Glutamatergic neuron (in vitro differentiated cells): ENCODE measurements at places on chromosomes 2 and 18. TPM values are rescaled to one million over a fixed set of nuclear protein-coding genes. Genes with fewer than 3 reads are reported as not detected.

SGO2 gene
- total RNA-seq: 6.6 TPM

HTR2B gene
- not detected for total RNA-seq

BMP10 gene
- not detected for total RNA-seq

TANC1 gene
- total RNA-seq: 14.9 TPM

EPHA4 gene
- total RNA-seq: 57.2 TPM

GRCh38 chr2:102619414-102620319 lies at the start of gene SLC9A2:
SLC9A2 (plus strand) TSS chr2:102619553; CDS start chr2:102619849, 296 bp downstream.
- no peak within 1 kb of the TSS for H3K27ac ChIP-seq
- DNase-seq: peak; percentile 70
- peaks cover 3% of the 10 kb centered on the region for H3K4me1 ChIP-seq
- peak within 1 kb of the TSS; percentile 89 for H3K4me3 ChIP-seq

GRCh38 chr18:13300029-13300428 lies 81.5 kb downstream of the LDLRAD4 start:
- peaks cover 2% of the 10 kb centered on the region for H3K4me1 ChIP-seq
- H3K4me3 ChIP-seq: no peak overlapping the region
- H3K36me3 ChIP-seq: no peaks in the 10 kb centered on the region
- no peak overlapping the region for H3K27ac ChIP-seq

GRCh38 chr2:65293376-65293775 lies 65.7 kb downstream of the ACTR2 start:
- peaks cover 7% of the 10 kb centered on the region for H3K27me3 ChIP-seq
- H3K36me3 ChIP-seq: no peaks in the 10 kb centered on the region
- no peak overlapping the region for H3K27ac ChIP-seq
- peaks cover 24% of the 10 kb centered on the region for H3K4me1 ChIP-seq
- DNase-seq: no peak

- DNase-seq: no peak
- H3K4me1 ChIP-seq: no peaks in the 10 kb centered on the region
- H3K27me3 ChIP-seq: no peaks in the 10 kb centered on the region
- H3K27ac ChIP-seq: no peak overlapping the region
- H3K36me3 ChIP-seq: peaks cover 25% of the 10 kb centered on the region
- H3K4me3 ChIP-seq: no peak overlapping the region
Observed at GRCh38 chr2:231810905-231811304, 24.7 kb downstream of the COPS7B start.

DNA sequence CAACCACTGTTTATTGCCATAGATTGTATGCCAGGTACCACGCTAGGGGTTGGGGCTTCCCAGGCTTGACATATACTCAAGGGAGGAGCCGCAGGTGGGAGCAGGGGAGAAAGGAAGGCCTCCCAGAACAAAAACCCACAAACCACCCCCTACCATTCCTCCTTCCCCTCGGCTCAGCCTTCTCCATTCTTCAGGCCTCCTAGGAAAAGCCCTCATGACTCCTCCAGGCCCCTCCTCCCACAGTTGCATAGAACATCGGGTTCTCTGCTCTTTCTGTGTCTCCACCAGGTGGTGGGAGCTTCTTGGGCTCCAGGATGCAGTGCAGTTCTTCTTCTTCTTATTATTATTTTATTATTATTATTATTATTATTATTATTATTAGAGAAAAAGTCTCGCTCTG lies 80.3 kb downstream of the ZFP36L2 start:
- no peak overlapping the region for H3K4me3 ChIP-seq
- peaks cover 2% of the 10 kb centered on the region for H3K27me3 ChIP-seq
- H3K4me1 ChIP-seq: no peaks in the 10 kb centered on the region
- H3K36me3 ChIP-seq: no peaks in the 10 kb centered on the region

DNA sequence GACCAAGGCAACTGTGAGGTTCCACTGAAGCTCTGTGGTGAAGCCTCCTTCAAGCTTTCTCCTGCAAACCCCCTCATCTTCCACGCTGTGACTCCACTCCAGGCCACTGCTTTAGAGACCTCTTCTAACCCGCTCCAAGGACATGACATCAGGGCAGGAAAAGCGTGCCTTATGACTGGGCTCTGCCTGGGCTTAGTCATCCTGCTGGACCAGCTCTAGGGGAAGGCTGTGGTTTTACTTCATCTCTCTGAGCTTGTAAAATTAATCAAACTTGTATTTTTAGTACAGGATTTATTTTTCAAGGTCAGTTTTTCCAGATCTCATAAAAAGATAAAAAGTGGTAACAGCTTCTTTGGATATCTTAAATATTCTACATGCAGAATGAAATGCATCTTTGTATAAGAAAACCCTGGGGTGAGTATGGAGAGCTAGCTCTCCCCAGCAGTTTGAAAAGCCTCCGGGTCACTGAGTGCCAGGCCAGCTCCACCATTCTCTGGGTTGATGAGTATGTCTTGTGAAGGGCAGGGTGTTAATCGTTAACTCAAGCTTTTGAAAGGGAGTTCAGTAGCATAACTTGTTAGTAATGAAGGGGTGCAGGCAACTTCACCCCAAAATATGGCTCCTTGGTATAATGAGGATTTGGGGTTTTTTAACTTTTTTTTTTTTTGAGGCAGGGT lies 33.1 kb upstream of the YPEL5 start:
- H3K27me3 ChIP-seq: peaks cover 1% of the 10 kb centered on the region
- no peak overlapping the region for H3K27ac ChIP-seq
- H3K4me1 ChIP-seq: peaks cover 3% of the 10 kb centered on the region
- no peak for DNase-seq
- H3K36me3 ChIP-seq: no peaks in the 10 kb centered on the region

DNA sequence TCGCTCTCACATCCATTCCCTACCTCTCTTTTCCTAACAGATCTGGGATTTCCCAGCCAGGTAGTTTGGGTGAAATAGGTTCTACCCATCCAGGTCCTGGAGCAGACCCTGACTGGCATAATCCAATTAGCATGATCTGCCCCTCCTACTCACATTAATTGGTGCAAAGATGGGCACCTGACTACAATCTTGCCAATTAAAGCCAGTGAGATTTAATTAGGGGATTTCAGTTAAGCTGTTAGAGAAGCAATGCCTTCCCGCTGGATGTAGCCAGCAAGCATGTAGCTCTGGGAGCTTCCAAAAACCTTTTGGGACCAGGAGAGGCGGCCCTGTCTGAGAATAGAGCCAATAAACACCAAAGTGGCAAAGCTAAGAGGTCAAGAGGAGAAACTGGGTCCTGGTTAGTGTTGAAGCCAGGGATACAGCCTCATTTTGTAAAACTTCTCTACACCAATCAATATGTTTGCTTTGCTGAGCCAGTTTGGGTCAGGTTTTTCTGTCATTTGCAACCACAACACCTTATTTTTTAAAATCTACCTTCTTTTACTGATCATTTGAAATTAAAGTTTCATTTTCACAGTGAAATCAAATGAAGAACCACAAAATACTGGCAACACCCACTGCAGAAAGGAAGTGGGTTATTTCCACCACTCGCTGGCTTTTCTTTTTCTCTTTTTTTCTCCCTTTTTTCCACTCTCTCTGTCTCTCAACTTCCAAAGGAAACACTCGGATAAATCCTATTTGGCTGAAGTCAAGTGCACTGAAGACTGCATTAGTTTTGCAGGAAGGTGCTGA lies 3.2 kb upstream of the TTC39C start:
- no peak overlapping the region for H3K4me3 ChIP-seq
- peaks cover 9% of the 10 kb centered on the region for H3K4me1 ChIP-seq
- H3K36me3 ChIP-seq: no peaks in the 10 kb centered on the region
- no peak overlapping the region for H3K27ac ChIP-seq
- no peak for DNase-seq

DNA sequence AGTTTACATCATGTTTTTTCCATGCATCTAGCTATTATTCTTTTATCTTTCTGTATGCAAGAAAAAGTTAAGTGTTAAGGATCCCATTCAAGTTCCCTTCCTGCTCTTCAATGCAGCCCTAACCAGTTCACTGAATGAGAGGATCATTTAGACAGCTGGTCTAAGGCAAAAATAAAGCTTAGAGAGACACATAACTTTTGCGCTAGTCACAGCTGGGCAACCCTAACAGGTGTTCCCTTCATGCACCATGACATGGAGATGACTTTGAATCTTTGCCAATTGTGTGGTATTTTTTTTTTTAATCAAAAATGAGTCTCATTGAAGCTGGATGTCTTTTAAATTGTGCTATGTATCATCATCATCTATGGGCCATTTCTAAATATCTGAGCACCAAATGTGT lies 393.8 kb upstream of the CYRIA start:
- DNase-seq: no peak
- H3K4me1 ChIP-seq: no peaks in the 10 kb centered on the region
- H3K27me3 ChIP-seq: no peaks in the 10 kb centered on the region
- H3K36me3 ChIP-seq: no peaks in the 10 kb centered on the region

DNA sequence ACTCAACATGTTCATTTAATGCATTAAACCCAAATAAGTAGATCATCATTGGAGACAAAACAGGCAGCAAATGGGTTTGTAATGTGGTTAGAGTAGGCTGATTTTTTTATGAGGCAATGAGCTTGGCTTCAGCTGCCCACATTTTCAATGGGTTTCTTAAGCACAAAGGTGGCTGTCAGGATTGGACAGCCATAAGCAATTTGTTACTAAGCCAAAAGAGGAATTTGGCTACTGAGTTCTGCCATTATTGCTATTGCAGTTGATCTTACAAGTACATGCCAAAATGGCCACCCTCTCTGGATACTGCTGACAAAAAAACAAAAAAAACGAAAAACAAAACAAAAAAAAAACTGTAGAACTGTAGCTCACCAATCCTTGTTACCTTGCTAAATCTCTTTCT lies 1348.0 kb upstream of the PIK3C3 start:
- H3K27ac ChIP-seq: no peak overlapping the region
- peaks cover under 1% of the 10 kb centered on the region for H3K27me3 ChIP-seq

DNA sequence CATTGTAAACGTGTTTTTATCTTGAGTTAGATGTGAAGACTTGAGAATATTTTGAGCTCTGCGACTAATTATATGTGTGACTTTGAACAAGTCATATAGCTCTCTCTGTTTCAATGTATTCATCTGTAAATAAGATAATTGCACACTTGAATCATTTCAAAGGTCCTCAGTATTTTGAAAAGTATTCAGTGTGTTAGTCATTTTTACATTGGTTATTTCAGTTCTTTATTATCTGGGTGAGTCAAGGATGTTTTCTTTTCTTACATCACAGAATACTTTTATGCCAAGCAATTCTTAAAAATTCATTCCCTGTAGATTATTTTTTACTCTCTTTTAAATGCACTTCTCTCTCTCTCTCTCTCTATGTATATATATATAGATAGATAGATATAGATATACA lies 1098.0 kb upstream of the ZEB2 start:
- H3K4me1 ChIP-seq: no peaks in the 10 kb centered on the region
- no peak for DNase-seq
- no peak overlapping the region for H3K27ac ChIP-seq
- no peaks in the 10 kb centered on the region for H3K36me3 ChIP-seq
- H3K4me3 ChIP-seq: no peak overlapping the region

GRCh38 chr2:221915926-221916325 lies 343.8 kb upstream of the EPHA4 start:
- no peak overlapping the region for H3K27ac ChIP-seq
- H3K4me1 ChIP-seq: no peaks in the 10 kb centered on the region
- no peaks in the 10 kb centered on the region for H3K36me3 ChIP-seq
- H3K4me3 ChIP-seq: no peak overlapping the region

DNA sequence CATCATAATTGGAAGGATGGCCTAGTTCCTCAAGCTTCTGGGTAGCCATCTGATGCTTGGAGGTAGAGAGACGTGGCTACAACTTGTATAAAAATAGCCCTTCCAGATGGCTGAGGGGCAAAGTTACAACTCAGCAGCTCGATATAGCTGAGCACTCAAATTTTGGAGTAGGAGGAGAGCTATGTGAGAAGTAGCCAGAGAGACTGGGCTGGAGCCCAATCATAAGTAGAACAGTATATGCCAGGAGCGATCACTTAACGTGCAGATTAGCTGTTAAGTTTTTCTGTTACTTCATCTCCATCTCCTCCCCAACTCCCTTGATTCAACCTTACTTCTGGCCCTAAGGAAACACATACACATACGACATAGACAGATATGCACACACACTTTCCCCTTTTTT lies 28.8 kb downstream of the CNRIP1 start:
- H3K27me3 ChIP-seq: no peaks in the 10 kb centered on the region
- no peaks in the 10 kb centered on the region for H3K36me3 ChIP-seq
- no peak for DNase-seq
- H3K27ac ChIP-seq: no peak overlapping the region
- no peak overlapping the region for H3K4me3 ChIP-seq

DNA sequence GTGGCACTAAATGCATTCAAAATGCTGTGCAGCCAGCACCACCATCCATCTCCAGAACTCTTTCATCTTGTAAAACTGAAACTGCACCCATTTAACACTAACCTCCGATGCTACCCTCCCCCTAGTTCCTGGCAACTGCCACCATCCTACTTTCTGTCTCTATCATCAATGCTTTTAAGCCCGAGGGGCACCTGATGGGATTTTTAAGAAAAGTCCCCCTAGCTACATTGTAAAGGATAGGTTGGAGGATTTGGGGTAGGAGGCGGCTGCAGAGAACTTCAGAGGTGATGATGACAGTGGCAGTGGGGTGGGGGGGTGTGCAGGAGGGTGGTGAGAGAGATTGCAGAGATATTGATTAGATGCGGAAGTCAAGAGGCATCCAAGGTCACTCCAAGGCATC lies 10.8 kb upstream of the YWHAQ start:
- DNase-seq: no peak
- H3K36me3 ChIP-seq: no peaks in the 10 kb centered on the region
- no peak overlapping the region for H3K4me3 ChIP-seq

GRCh38 chr2:235659767-235660322 lies 166.0 kb downstream of the AGAP1 start:
- H3K36me3 ChIP-seq: no peaks in the 10 kb centered on the region
- H3K4me1 ChIP-seq: peaks cover 74% of the 10 kb centered on the region
- DNase-seq: no peak
- peaks cover 8% of the 10 kb centered on the region for H3K27me3 ChIP-seq
- peak overlapping the region; percentile 36 for H3K4me3 ChIP-seq
- peak overlapping the region; percentile 52 for H3K27ac ChIP-seq

DNA sequence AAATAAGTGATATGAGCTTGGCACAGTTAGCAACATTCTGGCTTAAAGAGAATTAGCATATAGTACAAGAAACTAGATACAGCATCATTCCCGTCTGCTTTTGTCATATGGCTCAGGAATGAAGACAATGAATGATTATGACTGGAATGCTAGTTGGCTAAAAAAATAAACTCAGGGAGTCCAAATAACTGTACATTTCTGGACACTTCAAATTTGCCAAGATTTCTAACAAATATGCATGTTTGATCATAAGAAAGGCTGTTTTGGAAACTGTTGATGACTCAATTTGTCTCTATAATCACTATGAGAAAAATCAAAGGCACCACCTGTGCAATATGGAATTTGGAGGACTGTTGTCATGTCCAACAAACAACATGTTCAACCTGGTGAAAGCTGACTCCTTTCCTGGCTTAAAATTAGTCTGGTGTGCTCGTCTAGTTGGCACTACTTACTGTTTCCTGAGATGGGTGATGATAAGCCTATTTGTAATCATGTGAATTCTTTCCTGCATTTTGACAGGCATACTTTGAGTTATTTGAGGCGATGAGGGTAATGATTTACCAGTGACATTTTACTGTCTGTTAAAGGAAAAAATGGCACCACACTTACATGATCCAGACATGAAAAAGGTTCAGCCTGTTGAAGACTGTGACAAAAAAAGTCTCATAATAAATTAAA lies 133.9 kb upstream of the CDH20 start:
- no peaks in the 10 kb centered on the region for H3K27me3 ChIP-seq
- H3K4me3 ChIP-seq: no peak overlapping the region
- H3K4me1 ChIP-seq: peaks cover 6% of the 10 kb centered on the region
- no peaks in the 10 kb centered on the region for H3K36me3 ChIP-seq
- no peak for DNase-seq

GRCh38 chr2:189312643-189313042 lies 128.6 kb upstream of the WDR75 start:
- no peaks in the 10 kb centered on the region for H3K27me3 ChIP-seq
- H3K36me3 ChIP-seq: peaks cover 4% of the 10 kb centered on the region
- no peaks in the 10 kb centered on the region for H3K4me1 ChIP-seq
- H3K4me3 ChIP-seq: no peak overlapping the region
- DNase-seq: no peak
